ENCODE measurements at places on chromosomes 1 and 21.

DNA sequence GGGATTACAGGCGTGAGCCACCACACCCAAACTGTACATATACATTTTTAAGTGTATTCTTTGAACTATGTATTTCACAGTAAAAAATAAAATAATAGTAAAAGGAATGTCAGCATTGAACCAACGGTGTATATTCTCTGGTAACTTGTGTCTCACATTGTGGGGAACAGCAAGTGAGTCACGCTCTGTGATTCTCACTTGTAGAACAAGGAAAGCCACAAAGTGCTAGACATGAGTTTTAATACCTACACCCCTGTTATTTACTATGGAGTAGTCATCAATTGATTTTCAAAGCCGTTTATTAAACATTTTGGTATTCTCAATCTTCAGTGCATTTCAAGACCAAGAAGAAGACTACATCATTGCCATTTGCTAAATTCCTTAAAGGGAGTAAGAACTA, 197.2 kb downstream of the GPATCH2 start:
- DNase-seq, result no peak

GRCh38 chr1:4019147-4019521, 119.1 kb upstream of the C1orf174 start:
- no peak for DNase-seq

DNA sequence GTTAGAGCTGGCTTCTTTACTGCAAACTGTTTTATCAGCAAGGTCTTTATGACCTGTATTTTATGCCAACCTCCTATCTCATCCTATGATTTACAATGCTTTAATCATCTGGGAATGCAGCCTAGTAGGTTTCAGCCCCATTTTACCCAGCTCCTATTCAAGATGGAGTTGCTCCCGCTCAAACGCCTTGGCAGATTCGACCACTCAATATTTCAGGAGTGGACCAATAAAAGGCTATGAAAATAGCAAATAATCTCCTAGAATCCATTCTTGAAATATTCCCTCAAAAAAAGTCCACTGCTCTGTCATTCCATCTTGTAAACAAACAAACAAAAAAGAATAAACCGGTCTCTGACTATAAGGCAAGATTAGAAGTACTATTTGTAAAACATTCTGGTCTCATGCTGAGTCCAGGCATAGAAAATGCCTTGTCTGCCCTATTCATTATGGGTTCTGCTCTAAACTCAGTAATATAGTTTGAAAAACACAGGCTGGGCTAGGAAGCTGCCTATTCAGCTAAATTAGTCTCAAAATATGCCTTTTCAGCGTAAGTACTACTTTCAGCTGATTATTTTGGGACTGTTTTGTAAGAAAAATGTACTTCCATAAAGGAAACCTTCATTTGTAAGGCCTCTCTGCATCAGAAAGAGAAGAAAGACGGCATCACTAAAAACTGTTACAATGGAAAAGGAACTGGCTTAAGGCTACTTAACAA, 53.0 kb downstream of the TBX19 start:
- no peak for DNase-seq

GRCh38 chr1:226737819-226738420, 1.2 kb downstream of the ITPKB start:
- DNase-seq, result no peak

- DNase-seq, result no peak
These were observed 40.5 kb downstream of the C1orf87 start for GRCh38 chr1:60033066-60033465.

DNA sequence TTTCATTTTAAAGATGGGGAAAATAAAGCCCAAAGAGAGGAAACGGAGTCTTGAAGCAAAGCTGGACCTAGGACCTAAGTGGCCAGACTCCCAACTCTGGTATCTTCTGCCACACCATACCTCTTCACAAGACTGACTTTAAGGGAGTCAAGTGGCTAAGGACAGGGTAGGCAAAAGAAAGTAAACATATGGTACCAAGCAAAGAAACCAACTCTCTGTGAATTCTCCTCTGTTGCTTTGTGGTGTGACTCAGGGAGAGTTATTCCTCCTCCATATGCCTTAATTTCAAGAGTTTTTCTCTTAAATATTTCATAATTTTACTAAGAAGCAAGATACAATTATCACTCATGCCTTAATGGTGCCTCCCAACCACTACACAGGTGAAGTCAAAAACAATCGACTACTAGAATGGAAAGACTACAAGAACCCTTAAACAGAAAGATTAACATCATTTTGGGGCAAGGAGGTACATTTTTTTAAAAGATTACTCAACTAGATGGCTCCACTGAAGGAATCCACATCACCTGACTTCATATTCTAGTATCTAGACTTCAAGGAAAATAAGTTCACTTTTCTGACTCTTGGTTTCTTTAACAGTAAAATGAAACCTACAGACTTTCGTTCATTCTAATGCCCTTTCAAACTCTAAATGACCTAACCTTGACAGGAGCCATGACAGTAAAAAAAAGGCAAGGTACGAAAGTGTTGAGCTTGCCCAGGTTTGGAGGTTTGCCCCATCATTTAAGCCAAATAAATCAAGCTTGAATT, 44.2 kb downstream of the LUZP1 start:
- no peak for DNase-seq

DNA sequence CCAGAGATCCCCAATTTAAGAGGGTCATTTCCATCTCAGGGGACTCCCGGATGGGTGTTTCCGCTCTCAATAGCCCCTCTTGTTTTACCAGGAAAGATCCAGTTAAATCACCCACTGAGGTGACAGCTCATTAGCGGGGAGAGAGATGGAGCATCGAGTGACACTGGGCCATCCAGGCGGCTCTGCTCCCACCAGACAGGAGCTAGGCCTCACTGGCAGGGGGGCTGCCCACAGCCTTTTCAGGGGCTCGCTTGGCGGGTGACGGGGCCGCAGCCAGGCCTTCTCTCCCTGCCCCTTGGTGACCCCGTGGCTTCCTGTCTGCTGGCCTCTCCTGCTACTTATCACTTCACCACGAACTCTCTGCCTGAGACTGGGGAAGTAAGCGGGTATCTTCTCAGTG, 26.7 kb upstream of the SPSB1 start:
- DNase-seq, result no peak

- DNase-seq, result no peak
These were observed 19.0 kb upstream of the PIGV start for GRCh38 chr1:26768755-26769154.

DNA sequence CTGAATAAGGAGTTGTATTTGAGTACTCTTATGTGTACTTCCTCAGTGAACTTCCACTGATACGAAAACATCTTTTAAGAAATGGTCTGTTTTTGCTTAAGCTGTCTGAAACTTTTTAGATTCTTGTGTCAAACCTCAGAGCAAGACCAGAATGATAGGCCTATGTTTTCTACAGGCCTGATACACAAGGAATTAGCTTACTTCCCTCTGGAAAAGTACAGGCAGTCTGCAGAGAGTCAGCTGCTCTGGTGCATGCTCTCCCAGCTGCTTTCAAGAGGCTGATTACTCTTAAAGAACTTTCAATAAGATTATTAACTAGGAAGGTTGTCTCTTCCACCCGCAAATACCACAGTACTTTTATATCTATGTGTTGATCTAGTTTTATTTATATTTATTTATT, 9.5 kb downstream of the SNX27 start:
- no peak for DNase-seq

DNA sequence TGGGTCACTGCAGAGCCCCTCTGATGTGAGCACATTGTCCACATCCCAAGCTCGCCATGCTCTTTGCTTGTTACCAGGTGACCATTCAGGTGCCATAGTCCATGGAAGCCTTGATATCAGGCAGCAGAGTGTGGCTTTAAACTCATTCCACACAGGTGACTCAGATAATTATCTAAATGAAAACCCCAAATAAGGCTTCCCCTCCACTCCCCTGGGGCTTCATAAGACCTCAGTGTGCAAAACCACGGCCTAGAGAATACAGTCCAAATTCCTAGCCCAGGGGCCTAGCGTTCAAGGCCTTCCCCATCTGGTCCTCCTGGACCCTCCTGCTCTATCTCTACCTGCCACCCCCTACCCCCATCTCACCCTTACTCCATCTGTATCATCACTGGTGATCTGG, 97.1 kb downstream of the ARHGEF10L start:
- DNase-seq, result no peak

- DNase-seq, result no peak
These were observed 45.2 kb downstream of the EPRS1 start for GRCh38 chr1:220001095-220001501.

DNA sequence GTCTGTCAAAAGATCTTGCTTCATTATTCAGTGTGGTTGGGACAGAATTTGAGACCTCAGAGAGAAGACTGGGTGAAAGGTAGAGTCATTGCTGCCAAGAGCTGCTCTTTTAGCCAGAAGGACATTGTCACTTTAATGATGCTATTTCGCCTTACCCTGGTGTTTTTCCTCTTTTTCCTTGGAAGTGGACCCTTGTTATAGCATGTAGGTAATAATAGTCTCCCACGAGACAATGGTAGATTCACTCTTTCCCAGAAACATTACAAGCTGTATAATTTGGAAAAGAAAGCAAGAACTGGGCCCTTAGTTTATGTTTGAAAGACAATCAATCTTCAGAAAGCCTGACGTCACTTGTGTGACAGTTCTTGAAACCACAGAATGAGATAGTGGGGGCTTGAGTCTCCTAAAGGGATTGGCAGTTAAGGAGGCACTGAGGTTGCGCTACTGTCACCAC, 3.8 kb downstream of the SERTAD4 start:
- DNase-seq, result no peak

GRCh38 chr1:20229171-20229570, 42.9 kb upstream of the PLA2G2C start:
- no peak for DNase-seq

DNA sequence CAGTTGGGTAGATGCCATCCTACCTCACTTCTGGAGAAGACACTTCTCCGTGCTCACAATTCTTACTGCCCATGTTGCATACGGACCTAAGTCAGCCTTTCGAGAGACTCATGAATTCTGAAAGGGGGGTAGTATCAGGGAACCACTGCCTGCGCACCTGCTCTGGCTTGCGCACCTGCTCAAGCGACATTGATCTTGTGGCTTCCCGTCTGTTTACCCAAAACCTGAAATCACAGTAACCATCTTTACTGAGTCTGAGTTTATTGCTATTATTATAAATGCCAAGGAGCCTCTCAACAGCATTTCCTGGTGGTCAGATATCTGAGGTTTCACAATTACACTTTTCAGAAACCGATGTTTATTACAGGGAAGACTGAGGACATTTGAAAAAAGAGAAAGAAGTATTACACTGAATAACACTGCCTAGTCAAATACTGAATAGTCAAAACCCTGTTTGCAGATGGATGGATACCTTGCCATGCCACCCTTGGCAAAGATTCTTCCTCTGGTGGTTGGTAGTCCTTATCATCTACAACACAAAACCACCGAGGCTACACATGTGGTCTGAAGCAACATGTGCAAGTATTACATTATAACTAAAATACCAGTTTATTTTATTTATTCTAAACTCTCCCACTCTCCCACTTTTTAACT, 208.7 kb downstream of the SIPA1L2 start:
- no peak for DNase-seq

GRCh38 chr1:72137656-72138055, 144.7 kb downstream of the NEGR1 start:
- DNase-seq, result no peak

DNA sequence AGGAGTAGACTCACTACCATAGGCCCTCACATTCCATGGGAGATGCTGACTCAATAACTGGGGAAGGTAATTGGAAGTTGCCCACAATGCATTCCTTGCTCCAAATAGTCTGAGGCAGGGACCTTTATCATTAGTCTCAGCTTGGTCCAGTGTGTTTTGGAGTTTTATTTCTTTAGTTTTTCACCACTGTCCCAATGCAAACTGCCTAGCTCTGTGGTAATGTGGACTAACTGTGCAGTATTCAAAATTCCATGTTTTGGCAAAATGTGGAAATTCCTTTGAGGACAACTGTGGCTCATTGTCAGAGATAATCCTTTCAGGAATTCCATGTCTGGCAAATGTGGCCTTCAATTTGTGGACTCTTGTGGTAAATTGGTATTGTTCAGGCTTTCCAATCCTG, 78.1 kb upstream of the PAPPA2 start:
- DNase-seq, result no peak

DNA sequence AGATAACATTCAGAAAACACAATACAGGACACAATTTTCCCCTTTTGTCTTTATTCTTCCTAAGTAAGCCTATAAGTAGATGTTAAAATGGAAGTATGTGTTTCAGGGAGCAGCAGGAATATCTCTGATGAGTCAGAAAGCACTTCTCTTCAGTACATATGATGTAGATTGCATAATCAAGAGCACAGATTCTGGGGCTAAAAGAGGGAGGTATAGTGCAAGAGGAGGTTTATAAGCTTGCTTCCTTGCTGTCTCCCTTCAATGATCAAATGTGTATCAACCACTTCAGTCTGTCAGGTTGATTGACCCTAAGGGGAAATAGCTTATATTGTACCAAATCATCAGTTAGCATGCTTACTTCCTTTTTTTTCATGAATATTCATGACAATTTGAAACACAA, 822.8 kb downstream of the BRINP3 start:
- no peak for DNase-seq

GRCh38 chr1:111358964-111359363, 68.3 kb downstream of the CHIA start:
- no peak for DNase-seq

DNA sequence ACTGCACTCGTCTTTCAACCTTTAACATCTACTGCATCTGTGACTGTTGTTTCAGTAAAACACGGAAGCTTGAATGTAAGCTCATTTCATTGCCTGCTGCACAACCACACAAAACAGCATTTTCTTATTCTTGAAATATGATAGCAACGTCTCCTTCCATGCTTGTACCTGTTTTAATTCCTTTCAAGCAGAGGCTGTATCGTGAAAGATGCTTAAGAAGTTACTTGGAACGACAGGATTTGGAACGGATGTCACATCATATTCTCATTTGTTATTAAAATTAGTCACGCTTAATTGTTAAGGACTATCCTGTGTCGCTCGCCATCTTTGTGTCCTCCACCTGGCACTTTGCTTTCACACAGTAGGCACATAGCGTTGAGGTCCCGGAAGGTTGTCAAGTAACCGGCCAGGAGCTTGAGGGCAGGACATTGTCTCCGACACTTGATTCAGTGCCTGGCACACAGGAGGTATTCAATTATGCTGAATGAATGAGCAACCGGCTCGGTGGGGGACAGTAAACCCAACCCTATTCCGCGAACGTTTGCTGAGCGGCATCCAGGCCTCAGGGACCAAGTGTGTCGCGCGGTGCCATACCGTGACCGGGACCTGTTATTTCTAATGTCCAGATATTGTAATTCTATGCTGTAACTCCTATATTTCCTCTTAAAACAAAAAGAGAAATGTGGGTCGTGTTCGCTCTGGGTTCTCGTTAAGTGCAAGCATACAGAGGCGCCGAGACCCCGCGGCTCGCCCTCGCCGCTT, 499 bp upstream of the SH3GLB1 start:
- peak; percentile 39 for DNase-seq

- no peak for DNase-seq
These were observed 195.0 kb upstream of the NRIP1 start for GRCh38 chr21:15259824-15260223.
